Effector CD8-positive, alpha-beta T cell (primary cell): ENCODE measurements at places on chromosomes 1 and 21.
A peak's percentile ranks its signal among the peaks of the same experiment; 100 is the strongest.

DNA sequence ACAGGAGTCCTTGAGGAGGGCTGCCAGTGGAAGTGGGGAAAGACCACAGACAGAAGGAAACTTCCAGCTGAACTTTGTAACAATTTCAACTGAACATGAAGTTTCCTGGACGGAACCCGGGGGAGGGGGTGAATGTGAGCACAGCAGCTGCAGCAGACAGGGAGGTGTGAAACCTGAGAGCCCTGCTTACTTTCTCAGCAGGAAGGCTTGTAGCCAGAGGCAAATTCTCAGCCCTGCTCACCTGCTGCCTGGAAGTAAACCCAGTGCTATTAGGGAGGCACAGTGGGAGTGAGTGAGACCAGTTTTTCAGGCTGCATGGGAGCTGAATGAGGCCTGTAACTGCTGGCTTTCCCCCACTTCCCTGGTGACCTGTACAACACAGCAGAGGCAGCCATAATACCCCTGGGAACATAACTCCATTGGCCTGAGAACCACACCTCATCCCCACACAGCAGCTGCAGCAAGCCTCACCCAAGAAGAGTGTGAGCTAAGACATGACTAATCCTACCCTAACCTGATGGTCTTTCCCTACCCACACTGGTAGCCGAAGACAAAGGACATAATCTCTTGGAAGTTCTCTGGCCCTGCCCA lies 9.6 kb upstream of the SPRR2F start:
- no peak for DNase-seq

DNA sequence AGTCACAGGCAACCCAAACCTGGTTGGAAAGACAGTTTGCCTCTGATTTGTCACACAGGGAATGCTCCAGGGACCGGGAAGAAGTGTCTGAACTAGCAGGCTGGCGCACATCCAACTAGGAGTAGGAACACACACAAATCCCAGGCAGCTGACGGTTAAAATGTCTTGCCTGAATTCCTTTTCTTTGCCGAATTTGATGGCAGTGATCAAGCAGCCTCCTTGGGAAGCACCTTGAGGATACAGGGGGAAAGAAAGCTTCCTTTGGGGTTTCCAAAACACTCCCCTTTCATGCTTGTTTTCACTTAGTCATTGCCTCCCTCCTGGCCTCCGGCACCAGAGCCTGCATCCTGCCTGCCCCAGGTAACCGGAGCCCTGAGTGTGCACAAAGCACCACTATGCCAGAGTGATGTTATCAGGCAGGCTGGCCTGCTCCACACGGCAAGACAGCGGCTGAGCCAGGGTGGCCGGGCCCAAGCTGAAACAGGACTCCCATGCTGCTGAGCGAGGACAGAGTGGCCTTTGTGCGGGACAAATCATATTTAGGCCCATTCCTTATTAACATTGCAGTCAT lies 193.8 kb downstream of the LMX1A start:
- DNase-seq: no peak

DNA sequence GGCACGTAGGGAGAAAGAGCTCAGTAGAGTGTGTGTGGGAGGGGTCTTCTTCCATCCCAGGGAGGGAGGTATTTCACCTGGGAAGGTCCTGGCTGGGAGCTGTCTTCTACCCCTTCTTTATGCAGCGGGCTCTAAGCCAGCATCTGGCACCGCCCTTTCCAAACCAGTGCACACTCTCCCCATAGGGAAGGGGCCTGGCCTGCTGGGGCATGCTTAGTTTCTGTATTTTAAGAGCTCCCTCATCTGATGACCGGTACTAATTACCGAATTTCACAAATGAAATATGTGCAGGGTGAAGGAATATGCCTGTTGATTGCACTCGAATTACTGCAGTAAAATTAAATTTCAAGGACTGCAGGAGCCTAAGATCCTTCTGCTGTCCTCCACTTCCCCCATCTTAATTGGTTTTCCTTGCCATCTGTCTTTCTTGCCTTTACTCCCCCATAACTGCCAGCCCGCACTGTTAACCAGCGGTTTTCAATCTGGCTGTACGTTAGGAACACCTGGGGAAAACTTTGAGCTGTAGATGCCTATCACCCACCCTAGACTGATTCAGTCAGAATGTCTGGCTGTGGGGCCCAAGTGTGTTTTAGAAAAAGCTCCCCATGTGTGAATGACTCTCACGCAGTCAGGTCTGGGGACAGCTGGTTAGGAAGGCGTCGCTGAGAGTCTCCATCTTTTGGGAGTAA lies 20.1 kb downstream of the GALNT2 start:
- DNase-seq: no peak

DNA sequence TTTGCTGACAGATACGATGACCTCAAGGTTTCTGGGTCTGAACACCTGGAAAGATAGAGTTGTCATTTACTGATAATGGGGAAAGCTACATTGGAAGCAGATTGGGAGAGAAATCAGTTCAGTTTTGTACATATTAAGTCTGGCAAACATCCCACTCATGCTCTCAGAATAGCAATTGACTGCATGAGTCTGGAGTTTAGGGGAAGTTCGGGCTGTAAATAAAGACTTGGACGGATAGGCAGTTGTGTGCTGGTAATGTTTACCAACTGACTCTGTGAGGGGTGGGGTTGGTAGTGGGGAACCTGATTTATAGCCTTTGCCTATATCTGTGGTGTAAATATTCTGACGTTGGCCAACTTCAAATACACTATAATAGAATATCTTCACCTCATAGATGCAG lies 4.0 kb downstream of the H6PD start:
- no peak for DNase-seq

DNA sequence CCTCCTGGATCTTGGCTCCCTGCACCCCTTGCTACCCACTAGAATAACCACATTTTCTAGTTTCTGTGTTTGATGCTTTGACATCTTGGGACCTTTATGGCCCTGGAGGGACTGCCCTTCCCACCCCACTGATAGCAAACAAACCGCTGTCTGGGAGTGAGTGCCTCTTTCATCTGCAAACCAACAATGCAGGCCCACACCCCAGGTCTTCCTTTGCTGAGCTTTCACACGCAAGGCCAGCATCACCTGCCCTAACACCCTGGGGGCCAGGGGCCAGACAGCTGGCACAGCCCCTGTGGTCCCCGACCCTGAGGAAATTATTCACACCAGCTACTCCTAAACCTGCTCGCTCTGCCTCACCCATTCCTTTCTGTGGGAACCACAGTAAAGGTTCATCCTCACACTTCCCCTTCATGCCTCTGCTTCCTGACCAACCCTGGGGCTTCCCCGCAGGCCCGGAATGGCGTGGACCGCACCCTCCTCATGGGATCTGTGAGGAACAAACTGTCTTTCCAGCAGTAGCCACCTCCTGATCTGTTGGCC lies 15.4 kb downstream of the SLC2A7 start:
- no peak for DNase-seq

DNA sequence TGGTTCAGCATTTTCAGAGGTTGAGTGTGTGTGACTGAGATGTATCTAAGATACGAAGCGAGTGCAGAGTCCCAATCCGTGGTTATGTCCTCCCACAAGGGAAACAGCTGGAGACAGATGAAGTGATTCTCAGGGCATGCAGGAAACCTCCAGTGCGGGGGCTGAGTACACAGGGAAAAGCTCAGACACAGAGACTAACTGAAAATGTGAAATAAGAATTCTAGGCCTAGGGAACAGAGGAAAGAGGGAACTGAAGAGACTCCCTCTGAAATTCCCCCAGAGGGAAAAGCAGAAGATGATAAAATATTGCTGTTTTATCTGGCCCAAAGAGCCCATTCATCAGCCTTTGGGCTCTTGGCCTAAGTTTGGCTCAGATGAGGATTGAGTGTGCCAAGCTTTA lies 116.8 kb downstream of the LRRC53 start:
- no peak for DNase-seq

GRCh38 chr1:181140891-181141290 lies 52.4 kb downstream of the IER5 start:
- DNase-seq: no peak

DNA sequence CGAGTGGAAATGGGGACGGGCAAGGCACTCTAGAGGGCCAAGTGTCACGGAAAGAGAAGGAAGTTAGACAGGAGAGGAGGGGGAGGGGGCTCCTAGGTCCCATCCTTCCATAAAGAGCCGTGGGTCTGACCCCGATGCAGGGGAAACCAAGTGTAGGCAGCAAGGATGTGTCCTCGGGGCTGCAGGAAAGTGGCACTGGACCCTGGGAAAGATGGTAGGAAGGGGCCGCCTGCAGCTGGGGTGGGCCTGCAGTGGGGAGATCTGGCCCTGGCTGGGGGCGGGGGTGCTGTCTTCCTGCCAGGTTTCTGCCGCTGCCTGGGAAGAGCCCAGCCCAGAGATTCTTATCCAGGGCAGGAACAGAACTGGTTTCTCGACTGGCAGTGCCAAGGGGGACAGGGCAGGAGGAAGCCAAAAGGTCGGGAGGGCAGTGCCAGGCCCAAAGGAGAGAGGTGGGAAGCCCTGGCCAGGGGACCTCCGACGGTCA lies 12.9 kb downstream of the CRABP2 start:
- DNase-seq: no peak

DNA sequence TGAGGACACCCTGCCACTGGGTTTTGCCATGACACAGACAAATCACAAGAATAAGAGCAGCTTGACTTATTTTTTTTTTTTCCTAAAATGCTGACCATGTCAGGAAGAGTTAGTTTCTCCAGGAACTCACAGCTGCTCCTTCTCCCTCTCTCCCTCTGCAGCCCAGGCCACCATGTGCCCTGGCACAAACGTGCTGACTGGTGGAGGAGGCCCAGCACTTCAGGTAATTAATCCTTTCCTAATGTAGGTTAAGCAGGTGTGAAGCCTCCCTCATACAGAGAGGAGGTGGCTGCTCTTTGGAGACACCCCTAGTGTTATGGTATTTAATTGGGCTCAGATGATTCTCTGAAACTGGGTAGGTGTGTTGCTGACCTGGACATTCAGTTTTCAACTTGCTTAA lies 129.8 kb upstream of the USH2A start:
- no peak for DNase-seq

DNA sequence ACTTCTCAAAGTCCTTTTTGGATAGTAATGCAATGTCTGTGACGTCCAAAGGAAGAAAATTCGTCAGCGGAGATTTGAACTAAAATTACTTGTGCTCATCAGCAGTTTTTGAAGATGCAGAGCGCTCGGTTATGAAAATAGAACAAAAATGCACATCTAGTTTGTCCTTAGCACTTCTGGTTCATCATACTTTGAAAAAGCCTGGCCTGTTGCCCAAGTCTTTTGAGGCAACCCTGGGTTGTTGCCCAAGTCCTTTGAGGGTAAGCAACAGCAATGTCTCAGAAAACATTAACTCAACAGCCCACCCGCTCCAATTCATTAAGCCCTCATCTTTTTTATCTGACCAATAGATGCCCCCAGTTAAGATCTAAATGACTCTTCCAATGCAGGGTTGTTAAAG lies 91.9 kb downstream of the HUNK start:
- no peak for DNase-seq

GRCh38 chr1:86296305-86297205 lies 99.6 kb downstream of the ODF2L start:
- DNase-seq: no peak

- no peak for DNase-seq
Measured at GRCh38 chr1:33072707-33073106, 8.2 kb upstream of the AZIN2 start.

DNA sequence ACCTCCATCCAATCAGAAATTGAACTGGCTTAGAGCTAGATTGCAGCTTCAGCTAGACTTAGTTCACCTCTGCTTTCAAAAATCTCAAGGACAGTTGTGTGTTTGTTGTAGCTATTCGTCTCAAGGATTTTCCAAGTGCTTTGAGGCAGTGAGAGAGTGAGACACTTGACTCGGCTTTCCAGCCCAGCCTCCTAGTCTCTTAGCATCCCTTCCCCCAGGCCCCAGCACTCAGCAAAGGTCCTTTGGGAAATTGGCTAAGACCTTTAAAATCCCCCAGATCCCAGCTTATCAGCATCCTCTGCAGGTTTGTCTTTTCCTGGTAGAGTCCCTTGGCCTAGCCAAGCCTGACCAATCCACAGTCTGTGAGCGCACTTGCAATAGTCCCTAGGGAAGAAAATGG lies 47.9 kb upstream of the PROX1 start:
- no peak for DNase-seq

DNA sequence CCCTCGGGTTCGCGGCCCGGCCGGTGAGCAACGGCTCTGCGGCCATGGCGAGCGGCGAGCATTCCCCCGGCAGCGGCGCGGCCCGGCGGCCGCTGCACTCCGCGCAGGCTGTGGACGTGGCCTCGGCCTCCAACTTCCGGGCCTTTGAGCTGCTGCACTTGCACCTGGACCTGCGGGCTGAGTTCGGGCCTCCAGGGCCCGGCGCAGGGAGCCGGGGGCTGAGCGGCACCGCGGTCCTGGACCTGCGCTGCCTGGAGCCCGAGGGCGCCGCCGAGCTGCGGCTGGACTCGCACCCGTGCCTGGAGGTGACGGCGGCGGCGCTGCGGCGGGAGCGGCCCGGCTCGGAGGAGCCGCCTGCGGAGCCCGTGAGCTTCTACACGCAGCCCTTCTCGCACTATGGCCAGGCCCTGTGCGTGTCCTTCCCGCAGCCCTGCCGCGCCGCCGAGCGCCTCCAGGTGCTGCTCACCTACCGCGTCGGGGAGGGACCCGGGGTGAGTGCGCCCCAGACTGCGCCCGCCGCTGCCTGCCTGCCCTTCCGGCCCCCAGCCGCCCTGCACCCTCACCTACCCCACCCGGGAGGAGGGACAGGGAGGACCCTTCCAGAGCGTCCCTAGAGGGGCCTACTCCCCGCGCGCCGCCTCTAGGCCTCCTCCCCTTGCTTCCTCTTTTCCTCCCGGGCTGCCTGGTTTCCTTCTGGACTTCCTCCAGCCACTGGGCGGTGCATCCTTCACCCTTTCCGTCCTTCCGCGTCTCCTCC lies at the start of gene RNPEP:
Gene RNPEP, plus strand, starts transcription at position 26 of the 757 bp plus-strand sequence. Its CDS starts 19 bp downstream, at position 45.
- DNase-seq: peak; percentile 28

DNA sequence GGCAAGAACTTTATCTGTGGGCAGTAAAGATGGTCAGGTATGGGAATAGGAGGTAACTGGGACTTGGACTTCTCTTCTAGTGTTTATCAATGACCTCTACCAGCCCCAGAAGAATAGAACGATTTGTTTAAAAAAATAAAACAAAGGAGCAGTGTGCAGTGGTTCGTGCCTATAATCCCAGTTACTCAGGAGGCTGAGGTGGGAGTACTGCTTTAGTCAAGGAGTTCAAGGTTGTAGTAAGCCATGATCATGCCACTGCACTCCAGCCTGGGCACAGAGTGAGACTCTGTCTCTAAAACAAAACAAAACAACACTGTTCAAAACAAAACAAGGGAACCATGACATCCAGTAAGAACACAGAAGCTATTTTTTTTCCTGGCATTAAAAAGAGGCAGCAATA lies 4.3 kb downstream of the RNF19B start:
- DNase-seq: no peak

GRCh38 chr1:204149635-204150565 lies 1.9 kb downstream of the ETNK2 start:
- DNase-seq: no peak
